ENCODE measurements at places on chromosomes 16 and 17.

DNA sequence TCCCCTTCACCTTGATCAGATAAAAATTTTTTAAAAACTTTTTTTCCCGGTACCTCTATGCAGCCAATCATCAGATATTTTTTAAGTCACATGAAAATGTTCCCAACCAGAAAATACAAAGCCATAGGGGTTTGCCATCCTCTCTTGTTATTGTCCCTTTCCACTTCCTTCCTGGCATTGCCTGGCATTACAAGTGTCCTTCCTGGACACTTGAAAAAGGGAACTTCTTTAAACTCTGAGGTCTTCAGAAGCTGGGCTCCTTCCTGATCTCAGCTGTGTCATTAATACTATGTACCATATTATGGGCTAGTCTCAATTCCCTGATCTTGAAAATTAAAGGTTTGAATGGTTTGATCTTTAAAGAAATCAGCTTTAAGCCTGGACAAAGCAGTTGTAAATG lies 64.9 kb downstream of the TEX14 start:
- no peak for DNase-seq

GRCh38 chr17:48624544-48625494 lies 1.3 kb downstream of the HOXB9 start:
- DNase-seq: no peak

DNA sequence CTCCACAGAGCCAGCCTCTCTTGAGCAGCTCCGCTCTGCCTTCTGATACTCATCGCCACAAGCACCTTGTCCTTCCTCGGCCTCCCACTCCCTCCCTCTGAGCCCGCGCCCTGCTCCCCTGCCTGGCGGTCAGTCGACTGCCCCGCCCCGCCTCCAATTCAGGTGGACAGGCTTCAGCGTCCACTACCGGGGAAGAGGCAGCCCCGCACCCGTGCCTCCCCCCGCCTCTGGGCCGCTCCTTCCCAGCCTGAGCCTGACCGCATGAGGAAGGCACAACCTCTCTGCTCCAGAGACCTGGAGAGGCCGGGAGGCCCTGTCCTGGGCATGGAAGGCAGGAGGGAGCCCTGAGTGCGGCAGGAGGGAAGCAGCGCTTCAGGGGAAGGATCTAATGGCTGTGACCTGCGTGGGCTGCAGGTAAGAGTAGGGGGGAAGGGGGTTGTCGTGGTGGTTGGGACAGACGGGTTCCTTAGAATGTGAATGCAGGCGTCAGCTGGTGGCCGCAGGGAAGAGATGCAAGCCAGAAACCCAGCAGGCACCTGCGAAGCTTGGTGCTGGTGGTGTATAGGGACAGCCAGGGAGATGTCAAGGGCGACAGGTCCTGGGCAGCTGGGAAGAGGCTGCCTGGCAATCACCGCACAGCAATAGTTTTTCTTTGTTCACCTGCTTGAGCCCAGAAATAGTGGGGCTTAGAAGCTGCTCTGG lies 3.0 kb upstream of the SLC6A4 start:
- no peak for DNase-seq

DNA sequence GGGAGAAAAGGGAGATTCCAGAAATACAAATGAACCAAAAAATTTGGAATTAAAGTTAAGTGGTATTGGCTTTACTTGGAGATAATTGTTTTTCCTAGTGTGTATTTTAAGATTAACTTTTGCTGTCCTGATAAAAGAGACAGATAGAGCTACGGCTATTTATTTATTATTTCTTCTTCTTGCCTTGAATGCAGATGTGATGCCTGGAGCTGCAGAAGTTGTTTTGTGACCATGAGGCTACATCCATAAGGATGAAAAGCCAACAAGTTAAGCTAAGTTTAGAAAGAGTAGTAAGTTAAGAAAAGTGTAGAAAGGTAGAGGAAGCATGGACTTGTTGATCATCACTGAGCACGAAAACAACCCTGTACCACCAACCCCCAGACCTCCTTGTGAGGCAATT lies 41.7 kb downstream of the SOX9 start:
- DNase-seq: no peak

- no peak for DNase-seq
These were observed 63.5 kb downstream of the PRKCA start for GRCh38 chr17:66365903-66366302.

- DNase-seq: no peak
These were observed 11.4 kb upstream of the ITGAM start for GRCh38 chr16:31248344-31248743.

DNA sequence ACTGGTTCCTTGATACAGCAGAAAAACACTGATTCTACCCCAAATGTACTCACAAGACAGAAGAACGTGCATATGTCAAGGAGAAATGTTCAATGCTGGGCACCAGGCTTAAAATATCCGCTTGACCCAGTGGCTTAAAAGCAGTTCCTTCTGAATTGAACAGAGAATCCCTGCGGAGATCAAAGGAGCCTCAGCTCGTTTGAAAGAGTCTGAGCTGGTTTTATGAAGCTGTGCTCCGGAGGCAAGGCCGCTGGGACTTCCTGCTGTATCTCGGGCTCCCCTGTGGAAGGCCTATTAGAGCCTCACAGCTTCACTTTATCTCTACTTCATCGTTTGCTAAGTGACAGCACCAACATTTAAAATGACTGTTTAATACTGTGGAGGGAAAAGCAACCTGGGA lies 2.2 kb downstream of the LMF1 start:
- DNase-seq: no peak

GRCh38 chr16:72537664-72538063 lies 365.7 kb upstream of the PMFBP1 start:
- no peak for DNase-seq

DNA sequence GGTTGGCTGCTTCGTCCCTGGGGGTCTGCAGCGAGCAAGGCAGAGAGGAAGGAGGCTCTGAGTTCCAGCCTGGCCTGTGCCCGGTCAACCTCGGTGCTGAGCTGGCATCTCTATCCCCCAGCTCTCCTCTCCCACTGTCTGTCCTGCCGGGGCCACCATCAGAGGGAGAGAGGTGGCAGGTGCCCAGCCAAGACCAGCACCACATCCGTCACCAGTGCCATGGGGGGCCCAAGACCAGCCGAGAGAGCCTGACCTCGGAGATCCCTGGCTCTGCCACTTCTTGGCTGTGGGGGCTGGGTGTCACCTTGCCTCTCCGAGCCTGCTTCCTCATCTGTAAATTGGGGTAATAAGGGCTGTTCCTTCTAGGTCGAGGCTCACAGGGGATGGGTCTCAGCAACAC lies 560 bp upstream of the P2RX1 start:
- DNase-seq: no peak

DNA sequence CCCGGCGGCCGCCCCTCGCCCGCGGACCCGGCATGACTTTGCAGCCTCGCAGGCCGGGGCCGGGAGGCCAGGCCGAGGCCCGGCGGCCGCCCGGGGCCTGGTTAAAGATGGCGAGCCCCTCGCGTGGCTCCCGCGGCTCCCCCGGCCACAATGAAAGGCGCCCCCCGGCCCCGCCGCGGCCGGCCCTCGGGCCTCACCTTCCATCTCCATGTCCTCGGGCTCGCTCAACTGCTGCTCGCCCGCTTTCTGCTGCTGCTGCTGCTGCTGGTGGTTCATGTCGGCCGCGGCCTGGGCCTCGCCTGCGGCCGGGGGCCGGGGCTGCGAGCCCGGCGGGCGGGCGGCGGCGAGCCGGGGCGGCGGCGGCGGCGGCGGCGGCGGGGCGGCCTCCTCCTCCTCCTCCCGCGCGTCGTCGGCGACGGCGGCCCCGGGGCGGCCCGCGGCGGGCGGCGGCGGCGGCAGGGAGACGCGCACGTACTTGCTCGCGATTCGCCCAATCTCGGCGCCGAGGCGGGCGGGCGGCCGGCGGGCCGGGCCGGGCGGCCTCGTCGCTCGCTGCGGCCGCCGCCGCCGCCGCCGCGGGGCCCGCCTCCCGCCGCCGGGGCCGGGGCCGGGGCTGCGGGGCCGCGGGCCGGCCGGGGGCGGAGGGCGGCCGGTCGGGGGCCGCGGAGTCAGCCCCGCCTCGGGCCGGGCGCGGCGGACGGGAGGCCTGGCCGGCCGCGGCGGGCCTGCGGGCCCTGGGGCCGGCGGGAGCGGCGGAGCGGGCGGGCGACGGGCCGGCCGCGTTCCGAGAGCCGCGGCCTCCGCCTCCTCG lies 491 bp downstream of the USP7 start:
- no peak for DNase-seq

DNA sequence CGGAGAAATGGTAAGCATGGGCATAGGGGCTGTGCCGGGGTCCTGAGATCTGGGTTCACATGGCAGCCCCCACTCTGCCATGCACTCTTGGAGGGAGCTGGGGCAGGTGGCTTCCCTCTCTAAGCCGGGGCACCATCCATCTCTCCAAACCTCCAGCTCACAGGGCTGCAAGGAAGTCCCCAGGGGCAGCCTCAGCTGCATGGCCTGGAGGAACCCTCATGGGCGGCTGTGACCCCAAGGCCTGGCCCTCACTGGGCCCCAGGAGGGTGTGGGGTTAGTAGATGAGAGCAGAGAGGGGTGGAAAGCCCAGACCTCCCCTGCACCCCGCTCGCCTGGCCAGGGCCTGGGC lies 2.6 kb downstream of the CTRB2 start:
- no peak for DNase-seq

DNA sequence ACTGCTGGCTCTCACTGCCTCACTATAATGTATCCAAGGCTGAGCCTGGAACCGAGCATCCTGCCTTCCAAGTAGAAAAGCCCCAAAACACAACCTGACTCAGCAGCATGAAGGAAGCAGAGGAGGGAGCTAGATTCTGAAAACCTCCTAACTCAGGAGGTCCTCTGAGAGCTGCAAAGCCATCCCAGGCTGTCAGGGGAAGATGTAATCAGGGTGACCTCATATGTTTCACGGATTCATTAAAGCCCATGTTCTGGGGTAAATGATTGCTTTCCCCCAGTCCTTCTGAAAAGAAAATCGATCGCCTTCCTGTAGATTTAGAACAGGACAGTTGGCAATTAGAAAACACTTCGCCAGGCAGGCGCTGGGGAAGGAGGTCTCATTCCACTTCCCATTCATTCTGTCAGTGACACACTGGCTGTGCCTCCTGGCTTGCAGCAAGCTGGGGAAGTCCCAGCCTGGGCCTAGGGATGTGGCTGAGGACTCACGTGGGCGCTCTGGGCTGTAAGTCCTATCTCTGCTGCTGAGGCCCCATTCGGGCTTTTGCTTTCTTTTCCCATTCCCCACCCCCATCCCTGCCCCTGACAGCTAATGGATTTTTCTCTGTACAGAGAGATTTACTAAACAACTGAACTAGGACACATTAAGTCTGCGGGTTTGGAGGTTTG lies 75.7 kb upstream of the TMEM132E start:
- DNase-seq: no peak

- no peak for DNase-seq
These were observed 119.6 kb upstream of the PMFBP1 start for GRCh38 chr16:72291531-72291981.

DNA sequence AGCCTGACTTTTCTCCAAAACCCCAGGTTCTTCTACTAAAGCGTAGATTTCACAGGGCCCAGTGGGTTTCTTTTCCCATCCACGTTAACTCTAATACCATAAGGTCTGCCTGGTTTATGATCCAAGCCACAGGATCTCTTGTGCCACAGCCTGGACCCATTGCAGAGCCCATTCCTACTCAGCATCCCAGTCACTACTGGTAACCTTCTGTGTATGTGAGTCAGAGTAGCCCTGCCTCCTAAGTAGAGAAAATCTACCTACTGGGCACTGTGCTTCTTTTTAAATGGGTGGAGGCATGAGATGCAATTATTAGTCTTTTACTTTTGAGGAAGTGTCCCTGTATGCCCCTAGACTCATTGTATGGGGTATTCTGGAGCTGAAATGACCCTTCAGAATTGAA lies 13.5 kb downstream of the CCL11 start:
- no peak for DNase-seq

DNA sequence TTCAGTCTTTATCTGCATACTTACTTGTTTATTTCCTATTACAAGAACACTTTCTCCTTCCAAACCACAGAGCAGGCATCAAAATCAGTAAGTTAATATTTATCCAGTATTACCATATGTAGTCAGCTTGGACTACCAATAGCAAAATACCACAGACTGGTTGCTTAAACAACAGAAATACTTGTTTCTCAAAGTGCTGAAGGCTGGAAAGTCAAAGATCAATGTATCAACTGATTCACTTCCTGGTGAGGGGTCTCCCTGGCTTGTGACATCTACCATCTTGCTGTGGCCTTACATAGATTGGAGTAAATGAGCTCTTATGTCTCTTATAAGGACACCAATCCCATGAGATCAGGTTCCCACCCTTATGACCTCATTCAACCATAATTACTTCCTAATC lies 2.6 kb downstream of the STXBP4 start:
- no peak for DNase-seq

DNA sequence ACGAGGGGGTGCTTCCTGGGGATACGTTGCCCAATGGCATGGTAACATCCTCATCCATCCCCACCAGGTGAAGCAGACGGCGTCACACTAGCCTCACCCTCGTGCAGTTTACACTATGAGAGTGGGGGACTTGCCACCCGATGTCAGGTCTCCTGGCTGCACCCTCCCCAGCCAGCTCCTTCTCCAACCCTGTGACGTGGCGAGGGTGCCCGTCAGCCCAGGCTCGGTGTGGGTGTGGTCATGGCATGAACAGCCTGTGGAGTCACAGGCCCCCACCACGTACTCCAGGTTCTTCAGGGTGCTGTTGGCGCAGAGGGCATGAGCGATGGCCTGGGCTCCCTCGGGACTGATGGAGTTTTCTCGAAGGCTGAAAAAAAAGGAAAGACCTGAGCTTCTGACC lies 28.3 kb downstream of the NLRC3 start:
- no peak for DNase-seq

All from hypothalamus (tissue), 51 donors.